ENCODE measurements at places on chromosomes 4 and X. TPM values are rescaled to one million over a fixed set of nuclear protein-coding genes. Genes with fewer than 3 reads are reported as not detected.

DNA sequence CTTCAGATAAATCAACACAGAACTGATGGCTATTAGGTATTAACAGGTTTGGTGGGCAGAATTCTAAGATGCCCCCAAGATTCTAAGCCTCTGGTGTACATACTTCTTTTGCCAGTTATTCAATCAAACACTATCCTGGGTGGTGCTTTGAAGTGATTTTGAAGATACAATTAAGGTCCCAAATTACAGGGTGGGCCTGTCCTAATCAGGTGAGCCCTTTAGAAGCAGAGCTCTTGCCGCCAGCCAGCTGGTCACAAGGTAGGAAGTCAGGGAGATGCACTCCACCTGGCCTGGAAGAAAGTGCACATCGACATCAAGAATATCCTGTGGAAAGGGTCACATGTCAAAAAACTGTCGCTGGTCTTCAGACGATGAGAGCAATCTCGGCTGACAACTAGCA, 29.5 kb downstream of the ASB9 start:
- no peak for DNase-seq

GRCh38 chr4:38030023-38030422, 69.8 kb downstream of the PTTG2 start:
- DNase-seq, result no peak

DNA sequence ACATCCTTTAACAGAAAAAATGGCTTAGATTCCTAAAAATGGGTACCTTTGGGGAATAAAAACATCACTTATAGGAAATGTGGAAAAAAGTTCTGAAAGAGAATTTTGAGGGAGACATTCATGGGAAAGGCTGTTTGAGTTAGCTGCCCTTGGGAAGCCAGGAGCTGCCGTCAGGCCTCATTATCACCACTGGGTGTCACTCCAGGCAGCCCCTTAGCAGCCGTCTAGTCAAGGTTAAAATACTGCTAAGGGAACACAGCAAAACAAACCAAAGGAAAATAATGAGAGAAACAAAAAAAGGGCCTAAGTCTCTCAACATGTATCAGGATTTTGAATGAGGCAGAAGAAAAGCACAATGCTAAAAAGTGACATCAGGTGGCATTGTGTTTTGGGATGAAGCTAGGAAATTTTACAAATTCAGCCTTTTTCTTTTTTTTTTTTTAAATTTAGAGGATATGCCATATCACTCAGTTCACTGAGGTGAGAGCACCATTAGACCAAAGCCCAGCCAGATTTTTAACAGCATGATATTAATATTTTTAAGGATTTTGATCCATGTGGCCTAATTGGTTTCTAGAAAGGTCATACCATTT, 235.3 kb downstream of the GPAT3 start:
- DNase-seq, result no peak

DNA sequence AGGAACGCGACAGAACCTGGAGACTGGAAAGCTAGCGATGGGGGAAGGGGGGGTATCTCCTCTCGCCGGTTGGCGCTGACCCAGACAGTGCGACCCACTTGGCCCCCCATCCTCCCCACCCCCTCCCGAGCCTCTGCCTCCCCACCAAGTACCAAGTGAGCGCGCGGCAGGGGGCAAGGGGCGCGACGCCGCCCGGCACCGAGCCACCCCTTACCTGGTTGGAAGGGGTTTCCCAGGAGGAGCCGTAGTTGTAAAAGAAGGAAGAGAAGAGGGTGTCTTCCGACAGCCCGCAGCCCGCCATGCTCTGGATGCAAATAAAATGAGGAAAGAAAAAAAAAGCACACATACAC, 112.2 kb downstream of the DHX15 start:
- no peak for DNase-seq

Gene KIT
- 75.4 TPM for total RNA-seq

- no peak for DNase-seq
Observed at GRCh38 chr4:78019414-78019813, 37.7 kb upstream of the FRAS1 start.

DNA sequence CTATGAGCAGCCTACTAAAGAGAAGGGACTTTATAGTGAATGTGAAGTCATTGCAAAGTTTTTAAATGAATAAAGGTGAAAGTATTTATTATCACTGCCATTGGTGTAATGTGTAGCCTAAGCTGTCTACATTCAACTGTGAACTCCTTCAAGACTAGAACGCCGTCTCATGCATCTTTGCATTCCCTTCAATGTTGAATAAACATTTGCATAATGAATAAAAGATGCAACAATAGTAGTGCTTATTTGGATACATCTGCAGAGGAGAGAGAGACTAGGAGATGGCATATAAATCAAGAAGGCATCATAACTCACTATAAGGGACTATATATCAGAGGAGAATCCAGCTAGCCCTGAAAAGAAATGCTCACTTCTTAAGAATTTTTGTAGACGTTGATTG, 1623.8 kb upstream of the TENM3 start:
- DNase-seq, result no peak

DNA sequence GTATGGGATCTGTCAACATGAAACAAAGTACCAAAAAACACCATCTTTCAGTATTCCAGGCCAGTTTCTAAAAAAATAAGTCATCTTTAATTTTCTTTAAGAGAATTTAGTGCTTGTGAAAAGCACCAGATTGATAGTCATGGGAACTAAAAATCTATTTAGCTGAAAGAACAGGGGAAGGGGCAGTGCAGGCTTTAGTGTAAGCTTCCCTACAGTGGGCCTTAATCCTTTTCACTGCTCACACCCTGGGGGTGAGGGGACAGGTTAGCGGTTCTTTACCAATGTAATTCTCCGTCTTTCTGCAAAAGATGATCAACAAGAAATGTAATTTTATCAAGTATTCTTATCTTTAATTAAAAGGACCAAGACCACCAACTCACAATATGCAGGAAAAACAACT, 47.1 kb downstream of the CHIC2 start:
- no peak for DNase-seq

GRCh38 chr4:25922812-25923369, 8.9 kb downstream of the SMIM20 start:
- DNase-seq, result no peak

DNA sequence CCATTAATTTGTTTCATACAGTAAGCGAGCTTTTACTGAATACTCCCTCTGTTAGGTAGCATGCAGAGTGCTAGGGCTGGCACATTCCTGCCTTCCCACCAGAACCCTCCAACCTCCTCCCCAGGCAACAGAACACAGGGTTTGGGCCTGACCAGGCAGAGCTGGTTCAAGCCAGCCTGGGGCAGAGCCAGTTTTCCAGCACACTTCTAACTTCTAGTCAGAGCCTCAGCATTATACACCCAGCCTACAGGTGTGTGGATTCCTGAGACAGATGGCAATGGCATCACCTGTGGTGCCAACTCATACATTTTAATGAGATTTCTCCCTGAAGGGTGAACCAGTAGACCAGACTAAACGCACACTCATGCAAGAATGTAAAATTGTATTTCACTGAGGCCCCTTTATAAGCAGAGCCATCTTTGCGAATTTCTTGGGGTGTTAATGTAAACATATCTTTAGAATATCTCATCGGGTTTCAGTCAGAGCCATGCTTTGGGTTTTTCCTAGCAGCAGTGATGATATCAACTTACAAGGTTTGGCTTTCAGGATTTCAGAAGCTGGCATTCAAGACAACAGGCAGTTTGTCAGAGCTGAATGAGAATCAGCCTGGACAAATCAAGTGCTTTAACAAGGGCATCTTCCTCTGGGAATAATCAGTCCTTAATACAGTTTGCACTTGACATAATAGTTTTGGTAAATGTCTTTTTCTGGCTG, 92.0 kb downstream of the GATB start:
- no peak for DNase-seq

DNA sequence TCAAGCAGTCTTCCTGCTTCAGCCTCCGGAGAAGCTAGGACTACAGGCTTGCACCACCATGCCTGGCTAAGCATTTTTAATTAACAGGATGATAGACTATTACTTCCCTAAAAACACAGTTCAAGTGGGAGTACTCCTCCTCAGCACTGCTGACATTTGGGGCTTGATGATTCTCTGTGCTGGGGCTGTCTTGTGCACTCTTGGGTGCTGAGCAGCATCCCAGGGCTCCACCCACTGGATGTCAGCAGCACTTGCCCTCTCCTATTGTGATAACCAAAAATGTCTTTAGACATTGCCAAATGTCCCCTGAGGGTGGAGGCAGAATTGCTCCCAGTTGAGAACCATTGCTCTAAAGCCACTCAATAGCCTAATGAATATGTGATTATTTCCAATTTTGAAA, 60.4 kb downstream of the CLCN4 start:
- no peak for DNase-seq

GRCh38 chr4:185679523-185679922, 132.5 kb downstream of the SORBS2 start:
- no peak for DNase-seq

DNA sequence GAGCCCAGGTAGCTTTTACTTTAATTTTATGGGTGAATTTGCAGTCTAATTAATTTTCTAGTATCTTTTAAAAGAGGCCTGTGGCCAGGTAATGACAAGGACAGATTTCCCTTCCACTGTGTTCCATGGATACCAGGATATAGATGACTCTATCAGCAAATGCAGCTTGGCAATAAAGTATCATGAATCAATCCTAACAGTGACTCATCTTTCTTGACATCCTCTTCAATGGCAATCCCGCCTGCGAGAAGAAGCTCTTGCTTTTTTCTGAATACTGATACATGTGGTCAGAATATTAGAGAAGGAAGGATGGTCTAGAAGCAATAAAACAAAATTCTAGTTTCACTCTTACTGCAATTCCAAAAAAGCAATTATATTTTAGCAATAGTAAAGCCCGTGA, 267.8 kb downstream of the DTHD1 start:
- DNase-seq, result no peak

Gene FGF13
- total RNA-seq, result 13.1 TPM

DNA sequence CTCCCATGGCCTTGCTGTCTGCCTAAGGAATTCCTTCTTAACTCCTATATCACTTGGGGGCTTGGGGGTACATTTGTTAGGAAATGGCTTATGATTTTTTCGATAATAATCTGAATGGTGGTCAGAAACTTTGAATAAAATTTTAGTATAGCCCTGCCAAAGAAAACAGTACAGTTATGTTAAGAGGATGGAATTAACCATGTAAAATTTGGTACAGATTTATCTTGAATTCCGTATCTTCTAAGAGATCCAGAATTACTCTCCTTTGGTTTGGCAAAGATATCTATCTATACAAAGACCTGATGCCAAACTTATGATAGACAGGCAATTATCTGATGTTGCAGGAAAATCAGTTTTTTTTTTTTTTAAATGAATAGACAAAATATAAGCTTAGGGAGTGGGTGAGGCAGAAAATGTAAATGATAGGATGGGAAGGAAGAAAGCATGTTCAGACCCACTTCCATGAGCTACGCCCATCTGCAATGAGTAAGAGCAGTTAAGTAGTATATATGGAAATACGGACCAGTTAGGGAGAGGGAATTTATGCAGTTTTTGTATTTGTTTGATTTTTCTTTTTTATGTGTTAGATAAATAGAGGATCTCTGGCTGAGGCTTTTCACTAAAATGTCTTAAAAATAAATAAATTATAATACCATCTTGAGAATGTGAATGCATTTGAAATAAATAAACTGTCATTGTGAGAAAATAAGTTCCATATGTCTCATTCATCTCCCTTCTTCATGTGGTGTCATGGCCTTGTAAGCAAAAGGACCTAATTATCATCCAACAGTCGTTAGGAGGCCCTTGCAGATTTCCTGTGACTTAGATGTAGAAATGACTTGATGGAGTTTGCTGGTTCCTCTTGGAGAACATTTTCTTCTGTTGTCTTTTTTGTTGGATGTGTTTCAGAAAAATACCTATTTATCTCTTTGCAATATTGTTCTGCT, 389.6 kb downstream of the ARHGAP24 start:
- DNase-seq, result no peak

DNA sequence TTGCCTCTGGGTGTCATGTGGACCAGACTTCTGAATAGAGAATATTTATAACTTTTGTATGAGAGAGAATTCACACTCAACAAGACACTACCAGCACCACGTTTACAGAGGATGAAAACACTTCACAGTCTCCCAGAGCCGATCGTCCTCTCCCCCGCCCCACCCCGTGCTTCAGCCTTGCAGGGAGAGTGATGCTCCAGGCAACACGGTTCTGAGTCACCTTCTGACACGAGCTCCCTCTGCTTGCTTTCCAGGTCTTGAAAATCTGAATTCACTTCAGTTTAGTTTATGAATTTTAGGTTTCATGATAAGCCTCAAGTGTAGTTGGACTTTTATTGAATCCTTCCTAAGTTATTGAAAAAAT, 59.8 kb downstream of the CPLX1 start:
- DNase-seq, result no peak

GRCh38 chrX:142052238-142052637, 148.5 kb downstream of the MAGEC1 start:
- no peak for DNase-seq

DNA sequence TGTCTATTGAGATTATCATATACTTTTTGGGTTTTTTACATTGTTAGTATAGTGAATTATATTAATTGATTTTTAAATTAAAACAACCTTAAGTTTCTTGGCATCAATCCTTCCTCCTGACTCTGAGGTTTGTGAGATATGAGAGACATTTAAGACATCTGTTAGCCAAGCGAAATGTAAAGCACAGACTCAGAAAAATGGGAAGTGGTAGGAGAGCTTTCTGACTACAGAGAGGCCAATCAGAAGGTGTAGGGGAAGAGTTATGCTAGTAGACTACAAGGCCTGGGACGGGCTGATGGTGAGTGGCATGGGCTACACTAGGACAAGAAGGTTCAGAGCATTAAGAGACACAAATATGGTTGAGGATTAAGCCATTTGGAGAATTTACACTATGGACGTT, 255.4 kb downstream of the PRDM5 start:
- no peak for DNase-seq

- DNase-seq, result no peak
Observed at GRCh38 chr4:102616636-102617035, 115.5 kb downstream of the NFKB1 start.

- no peak for DNase-seq
Observed at GRCh38 chrX:12721042-12721441, 70.2 kb upstream of the PRPS2 start.

- DNase-seq, result no peak
Observed at GRCh38 chr4:12562021-12562420, 922.1 kb downstream of the RAB28 start.

- no peak for DNase-seq
Observed at GRCh38 chr4:52317361-52317879, 266.3 kb downstream of the SPATA18 start.

DNA sequence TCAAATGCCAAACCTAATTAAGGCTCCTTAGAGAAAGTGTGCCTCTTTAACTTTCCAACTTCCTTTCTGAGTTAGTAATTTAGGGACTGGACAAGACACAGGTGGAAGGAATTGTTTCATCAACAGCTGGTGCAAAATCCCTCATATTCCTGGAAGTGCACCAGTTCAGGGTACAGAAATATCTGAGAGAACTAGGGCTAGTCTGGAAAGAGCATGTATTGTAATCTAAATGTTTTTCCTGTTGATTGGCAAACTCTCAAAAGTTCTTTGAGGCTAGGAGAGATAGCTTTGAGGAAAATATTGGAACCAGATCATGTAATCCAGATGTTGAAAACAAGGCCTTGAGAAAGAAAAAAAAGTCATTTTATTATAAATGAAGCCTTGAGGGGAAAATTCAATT, 98.1 kb upstream of the C1GALT1C1 start:
- no peak for DNase-seq

DNA sequence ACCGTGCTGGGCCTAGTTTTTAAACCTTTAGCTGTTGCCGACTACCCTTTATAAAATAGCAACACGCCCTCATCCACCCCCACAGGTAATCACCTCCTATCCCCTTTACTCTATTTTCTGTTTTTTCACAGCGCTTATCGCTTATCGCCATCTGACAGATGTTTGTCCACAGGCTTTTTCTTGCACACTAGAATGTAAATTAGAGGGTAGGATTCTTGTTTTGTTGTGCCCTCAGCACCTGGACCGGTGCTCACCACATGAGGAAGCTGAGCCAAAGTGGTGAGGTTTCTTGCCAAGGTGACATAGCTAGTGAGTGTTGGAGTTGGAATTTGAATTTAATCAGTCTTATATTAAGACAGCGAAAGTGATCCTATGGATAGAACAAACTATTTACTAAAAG, 2.9 kb upstream of the RBBP7 start:
- DNase-seq, result no peak

Measured in breast epithelium (tissue), 4 donors.